Stimulated activated CD8-positive, alpha-beta memory T cell treated with anti-CD3 and anti-CD28 coated beads, Interleukin-15, amount 100 ng/mL, for 4 hours (primary cell): ENCODE measurements at places on chromosomes 2 and 18.

- DNase-seq = no peak
Measured at GRCh38 chr2:191412353-191412752, 167.1 kb downstream of the MYO1B start.

GRCh38 chr2:231159306-231159705, 34.5 kb upstream of the HTR2B start:
- no peak for DNase-seq

DNA sequence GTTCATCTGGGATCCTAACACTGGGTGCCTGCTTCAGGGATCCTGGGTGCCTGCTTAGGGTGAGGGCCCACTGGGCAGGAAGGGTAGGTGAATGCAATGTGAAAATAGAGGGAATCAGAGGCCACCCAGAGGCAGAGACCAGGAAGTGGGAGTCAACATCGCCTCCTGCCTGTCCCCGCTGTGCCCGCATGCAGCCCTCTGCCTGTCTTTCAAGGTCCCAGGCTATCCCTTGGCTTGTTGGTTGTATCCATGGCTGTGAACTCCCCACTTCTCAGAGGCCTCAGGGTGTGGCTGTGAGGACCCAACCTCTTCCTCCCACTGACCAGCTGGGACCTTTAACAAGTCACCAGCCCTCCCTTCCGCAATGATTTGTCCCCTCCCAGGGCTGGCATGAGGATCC, 26.5 kb downstream of the PSD4 start:
- no peak for DNase-seq

DNA sequence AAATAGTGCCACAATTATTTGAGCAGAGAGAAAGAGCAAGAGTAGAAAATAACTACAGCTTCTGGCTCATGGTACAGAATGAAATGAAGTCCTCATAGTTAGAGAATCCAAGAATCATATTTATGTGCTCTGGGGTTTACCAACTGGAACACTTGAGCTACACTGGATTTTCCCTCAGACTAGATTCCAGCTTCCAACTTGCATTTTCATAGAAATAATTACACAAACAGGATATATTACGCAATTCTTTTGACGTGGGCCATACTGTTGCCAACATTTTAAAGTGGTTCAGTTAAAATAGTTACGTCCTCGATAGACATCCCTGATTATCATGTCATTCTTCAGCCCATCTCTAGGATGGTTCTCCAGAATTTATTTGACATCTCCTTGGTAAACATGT, 129.2 kb downstream of the ETAA1 start:
- no peak for DNase-seq

DNA sequence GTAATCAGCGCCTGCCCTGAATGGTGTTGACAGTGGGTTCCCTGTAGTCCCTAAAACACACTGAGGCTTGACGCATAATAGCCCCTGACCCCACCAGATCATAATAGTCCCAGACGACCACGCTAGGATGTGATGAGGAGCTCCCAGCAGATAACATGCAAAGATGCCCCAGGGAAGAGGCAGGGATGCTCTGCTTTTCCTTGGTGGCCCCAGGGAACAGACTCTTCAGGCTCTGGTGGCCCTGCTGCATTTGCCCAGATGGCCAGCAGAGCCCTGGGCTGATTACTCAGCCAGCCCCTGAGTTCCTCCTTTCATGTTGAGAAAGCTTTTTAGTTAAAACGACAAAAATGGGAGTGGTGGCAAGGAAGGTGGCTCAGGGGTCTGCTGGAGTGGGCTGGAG, 5.9 kb upstream of the NCKAP5 start:
- DNase-seq = no peak

GRCh38 chr2:42249887-42250286, 80.7 kb downstream of the EML4 start:
- DNase-seq = no peak

GRCh38 chr2:102291319-102292075, 19.9 kb upstream of the IL1RL1 start:
- DNase-seq = no peak

- no peak for DNase-seq
Measured at GRCh38 chr2:62375113-62375420, 130.9 kb downstream of the TMEM17 start.

DNA sequence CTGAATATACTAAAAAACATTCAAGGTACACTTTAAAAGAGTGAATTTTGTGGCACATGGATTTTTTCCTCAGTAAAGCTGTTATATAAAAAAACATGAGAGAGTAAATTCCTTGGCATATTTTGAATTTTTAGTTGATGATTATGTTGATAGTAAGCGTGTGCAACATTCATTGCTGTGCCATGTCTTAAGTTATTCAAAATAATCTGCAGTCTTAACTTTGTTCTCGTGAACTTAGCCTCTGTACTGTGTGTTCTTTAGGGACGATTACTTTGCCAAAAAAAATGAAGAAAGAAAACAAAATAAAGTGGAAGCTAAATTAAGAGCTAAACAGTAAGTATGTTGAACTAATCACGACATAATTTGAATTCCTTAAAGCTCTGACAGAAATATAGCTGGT, 9.6 kb downstream of the SSB start:
- no peak for DNase-seq

- peak; percentile 30 for DNase-seq
Measured at GRCh38 chr2:72137498-72138010, 10.1 kb downstream of the CYP26B1 start.

DNA sequence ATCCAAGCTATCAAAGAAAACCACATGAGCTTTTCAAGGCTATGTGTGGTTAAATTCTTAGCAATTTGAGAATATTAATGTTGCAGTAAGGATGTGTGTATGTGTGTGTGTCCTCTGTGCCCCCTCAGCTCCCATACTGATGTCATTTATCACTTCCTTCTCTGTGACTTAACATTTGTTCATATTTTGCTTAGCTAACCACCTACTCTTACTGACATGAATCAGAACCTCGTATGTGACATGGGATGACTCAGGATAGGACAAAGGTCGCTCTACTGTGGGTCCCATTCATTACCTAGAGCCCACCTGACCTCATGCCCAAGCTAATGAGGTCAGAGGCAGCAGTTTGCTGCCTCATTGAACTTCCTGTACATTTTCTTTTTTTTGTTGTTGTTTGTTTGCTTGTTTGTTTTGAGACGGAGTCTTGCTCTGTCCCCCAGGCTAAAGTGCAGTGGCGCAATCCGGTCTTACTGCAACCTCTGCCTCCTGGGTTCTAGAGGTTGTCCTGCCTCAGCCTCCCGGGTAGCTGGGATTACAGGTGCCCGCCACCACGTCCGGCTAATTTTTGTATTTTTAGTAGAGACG, 36.3 kb downstream of the MOGAT1 start:
- no peak for DNase-seq

- no peak for DNase-seq
Measured at GRCh38 chr2:112150851-112151250, 12.7 kb downstream of the FBLN7 start.

DNA sequence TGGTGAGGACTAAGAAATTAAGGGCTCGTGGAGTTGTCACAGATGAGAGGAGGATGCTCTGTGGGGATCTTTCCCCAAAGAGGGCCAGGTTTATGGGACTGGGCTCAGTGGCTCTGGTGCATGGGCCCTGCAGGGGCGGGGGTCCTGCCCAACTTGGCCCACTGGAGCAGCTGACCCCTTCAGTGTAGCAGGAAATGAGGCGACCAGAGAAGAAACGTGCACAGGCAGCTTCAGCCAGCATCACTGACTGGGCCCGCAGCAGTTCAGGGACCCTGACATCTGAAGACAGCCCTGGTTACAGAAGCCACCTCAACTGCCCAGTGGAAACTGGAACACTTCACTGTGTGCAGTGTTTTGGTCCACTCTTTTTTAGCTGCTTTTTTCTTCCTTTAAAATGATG, 72.8 kb downstream of the EMILIN2 start:
- no peak for DNase-seq

- no peak for DNase-seq
Measured at GRCh38 chr2:20471902-20472559, 25.2 kb downstream of the RHOB start.

DNA sequence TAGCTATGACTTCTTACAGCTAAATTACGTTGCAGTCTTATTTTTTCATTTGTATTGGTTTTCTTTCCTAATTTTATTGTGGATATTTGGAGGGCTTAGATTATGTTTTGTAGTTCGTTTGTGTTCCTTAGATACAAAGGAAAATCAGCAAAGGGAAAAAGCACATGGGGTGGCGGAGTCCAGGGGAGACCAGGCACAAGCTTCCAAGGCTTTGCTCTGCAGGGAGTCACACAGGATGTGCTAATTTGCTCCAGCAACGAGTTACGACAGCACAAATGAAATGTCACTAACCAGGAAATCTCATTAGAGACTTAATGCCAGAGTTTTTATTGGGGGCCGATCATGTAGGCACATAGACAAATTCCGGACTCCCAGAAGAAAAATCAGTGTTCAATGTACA, 60.5 kb upstream of the CABYR start:
- no peak for DNase-seq

- DNase-seq = no peak
Measured at GRCh38 chr2:207497596-207497995, 32.2 kb upstream of the CREB1 start.

DNA sequence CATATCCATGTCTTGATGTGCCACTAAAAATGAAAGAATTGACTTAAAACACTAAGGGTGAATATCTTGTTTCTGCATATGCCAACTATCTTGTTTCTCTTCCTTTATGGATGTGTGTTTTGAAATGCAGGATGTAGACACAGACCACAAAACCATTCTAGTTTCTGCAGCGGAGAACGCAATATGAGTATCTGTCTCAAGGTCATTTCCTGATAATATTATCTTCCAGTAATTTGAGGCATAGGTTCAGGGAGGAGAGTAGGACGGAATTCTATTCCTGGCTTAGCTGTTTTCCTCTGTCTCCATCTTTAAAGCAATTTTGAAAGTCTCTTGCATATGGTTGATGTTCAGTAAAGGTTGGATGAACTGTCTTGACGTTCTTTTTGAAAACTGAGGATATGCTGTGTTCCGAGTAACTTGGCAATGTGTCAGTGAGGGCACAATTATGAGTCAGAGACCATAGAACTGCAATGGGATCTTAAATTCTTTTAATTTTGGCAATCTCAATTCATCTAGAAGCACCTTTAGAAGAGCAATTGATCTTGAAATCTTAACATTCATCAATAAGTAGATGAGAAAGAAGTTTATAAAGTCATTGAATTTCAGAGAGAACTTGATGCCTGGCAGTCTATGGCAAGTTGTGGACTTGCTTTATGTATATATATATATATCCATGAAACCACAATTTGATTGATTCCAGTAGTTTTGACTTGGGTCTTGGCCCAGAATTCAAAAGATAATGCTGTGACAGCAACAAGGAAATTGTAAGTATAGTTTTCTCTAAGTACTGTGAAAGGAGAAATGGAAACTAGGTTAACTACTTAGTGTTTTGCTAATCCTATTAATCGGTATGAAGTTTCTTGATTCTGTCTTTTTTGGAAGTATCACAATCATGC, 24.8 kb downstream of the RAB27B start:
- no peak for DNase-seq

DNA sequence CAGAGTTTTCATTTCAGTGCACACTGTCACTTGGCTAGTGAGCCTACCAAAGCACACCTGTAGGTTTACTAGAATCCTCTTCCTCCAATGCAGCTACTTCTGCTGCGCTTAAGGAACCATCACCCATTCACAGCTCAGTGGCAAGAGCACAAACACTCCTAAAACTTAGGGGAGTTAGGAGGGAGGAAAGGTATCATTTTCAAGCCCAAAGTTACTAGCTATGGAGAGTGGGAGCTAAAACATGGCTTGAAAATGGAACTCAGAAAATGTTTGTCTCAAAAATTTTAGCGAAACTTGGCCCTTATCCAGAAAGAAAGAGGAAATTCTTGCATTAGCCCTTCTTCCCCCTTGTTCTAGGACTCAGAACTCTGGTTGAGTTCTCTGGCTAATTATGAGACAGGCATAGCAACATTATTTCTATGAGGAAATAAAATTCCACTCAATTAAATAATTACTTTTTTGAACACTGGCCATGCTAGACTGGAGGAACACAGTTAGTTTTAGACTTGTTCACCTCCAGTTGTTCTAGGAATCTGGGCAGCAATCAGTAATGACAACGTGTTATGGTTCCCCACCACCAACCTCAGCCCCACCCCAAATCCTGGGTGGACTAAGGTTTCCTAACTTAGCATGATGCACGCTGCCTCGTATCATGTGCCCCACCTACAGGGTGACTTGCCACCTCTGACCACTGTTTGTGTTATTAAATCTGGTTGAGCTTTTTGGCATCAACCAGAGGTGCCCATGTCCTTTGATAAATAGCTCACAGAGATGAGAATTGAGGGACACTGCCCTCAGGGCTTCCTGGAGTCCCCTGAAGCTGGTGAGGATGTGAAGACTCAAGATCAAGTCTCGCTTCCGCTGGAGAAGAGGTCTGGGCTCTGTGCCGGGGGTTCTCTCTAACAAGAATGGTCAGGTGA, 32.8 kb downstream of the LPIN2 start:
- no peak for DNase-seq

DNA sequence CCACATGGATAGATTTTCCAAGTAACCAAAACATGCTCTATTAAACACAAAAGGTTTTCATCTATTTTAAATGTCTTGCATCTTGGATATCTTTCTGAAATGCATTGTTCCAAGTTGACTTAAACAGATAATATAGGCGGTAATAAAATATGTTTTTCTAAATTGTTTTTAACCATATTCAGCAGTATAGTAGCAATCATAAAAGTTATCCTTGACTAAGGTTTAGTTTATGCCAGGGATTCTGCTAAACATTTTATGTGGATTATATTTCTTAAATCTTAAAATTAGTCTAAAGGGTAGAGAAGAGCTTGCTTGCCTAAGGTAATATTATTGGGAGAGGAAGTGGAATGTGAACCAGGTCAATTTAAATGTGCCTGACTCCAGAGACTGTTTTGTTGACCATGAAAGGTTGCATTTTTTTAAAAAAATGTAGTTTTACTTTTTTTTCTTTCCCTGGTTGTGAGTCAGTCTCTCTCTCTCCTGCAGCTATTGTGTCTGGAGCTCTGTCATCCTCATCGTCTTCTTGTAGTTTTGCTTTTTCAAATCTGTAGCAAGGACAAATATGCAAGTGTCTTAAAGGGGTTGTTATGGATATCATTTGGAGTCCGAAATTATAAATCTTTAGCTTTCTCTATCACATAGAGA, 309.1 kb upstream of the COL3A1 start:
- DNase-seq = no peak

- no peak for DNase-seq
Measured at GRCh38 chr18:10751653-10752052, 225.8 kb downstream of the NAPG start.

DNA sequence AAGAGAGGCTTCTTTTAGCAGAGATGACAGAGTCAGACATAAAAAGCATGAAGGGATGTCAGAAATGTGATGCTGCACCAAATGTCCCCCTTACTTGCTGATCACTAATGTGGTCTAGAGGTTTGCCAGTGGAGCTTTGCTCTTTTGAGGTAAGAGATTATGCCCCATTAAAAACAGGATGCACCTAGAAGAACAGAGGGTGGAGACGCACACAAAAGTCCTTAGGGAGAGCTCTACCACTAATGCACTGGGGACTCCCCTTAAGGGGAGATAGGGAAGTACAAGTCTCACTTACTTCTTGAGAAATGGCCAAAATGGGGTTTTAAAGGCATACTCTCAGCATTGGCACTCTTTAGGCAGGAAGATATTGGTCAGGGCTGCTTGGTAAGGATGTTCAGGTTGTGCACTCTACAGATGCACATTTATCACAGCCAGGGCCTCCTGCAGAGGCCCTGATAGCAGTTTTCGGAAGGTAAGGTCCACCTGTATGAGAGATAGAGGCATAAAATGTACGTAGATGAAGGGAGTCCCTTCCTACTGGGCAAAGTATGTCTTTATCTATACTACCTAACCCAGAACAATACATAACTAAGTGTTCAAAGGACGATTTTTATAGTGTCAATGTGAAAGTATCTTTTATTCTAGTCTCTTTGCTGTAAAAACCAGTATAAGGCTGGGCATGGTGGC, 17.0 kb upstream of the SCYGR1 start:
- no peak for DNase-seq
